ENCODE measurements at places on chromosomes 16 and 17.

DNA sequence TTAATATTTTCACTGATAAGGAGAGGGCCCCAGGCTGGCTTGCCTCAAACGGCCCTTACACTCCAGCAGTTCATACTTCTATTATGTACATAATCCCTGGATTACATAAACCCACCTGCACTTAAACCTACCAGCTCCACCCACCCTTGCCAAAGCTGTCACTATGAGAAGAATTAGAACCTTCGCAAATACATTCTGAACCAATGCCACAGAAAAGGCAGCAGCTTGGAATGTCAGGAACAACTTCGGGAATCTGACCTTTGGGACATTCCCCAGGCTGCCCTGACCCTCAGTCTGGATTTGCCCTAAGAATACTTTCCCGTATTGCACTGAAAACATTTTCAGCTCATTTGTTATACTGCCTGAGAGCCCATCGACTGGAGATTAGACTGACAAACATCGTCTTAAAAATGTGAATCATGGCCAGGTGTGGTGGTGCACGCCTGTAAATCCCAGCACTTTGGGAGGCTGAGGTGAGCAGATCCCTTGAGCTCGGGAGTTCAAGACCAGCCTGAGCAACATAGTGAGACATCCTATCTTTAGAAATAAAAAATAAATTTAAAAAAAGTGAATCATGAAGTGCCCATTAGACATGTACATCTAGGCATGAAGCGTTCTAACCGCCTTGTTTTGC lies 21.0 kb upstream of the SEC14L1 start:
- no peak for DNase-seq

- no peak for DNase-seq
Measured at GRCh38 chr16:17460890-17461289, 9.9 kb downstream of the XYLT1 start.

GRCh38 chr17:1829216-1829591 lies 498 bp downstream of the SMYD4 start:
- DNase-seq, result no peak

DNA sequence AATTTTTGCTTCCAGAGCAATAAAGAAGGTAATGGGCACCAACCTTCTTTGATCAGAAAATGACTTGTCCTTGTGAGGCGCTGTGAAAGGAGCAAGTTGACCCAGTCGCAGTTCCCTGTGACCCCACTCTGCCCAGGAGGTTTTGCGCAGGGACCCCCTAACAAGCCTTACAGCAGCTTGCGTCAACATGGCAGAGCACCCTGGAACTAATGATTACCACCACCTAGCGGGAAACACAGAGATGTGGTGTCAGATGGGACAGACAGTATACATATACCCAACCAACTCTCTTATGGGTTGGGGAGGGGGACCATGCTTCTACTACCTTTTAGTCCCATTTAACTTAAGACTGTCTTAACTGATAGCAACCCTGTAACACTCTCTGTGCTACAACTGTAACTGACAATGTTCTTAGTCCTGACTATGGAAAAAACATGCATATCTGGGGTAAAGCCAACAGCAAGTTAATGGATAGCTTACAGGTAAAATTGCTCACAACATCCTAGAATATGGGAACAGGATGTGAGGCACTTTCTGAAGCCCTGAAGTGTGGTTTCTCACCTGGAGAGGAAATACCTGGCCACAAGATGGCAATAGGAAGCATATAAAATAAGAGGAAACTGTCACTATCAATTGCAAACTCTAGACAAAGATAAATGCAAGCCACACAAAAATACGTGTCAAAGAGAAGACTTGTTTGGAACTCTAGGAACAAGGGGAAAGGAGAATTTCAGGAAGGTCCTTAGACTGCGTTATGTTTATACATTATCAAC lies 3.0 kb downstream of the KARS1 start:
- no peak for DNase-seq

DNA sequence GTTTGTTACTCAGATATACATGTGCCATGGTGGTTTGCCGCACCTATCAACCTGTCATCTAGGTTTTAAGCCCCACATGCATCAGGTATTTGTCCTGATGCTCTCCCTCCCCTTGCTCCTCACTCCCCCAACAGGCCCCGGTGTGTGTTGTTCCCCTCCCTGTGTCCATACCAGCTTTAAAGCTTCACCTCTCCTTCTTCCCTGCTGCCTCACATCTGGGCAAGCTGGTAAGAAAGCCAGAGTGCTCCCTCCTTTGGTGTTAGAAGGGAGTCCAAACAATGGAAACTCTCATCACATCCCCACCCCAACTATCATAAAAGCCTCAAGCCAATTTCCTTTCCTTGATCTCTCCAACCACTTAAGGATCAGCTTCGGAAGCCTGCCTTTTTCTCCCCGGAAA lies 1115.6 kb upstream of the GOT2 start:
- no peak for DNase-seq

DNA sequence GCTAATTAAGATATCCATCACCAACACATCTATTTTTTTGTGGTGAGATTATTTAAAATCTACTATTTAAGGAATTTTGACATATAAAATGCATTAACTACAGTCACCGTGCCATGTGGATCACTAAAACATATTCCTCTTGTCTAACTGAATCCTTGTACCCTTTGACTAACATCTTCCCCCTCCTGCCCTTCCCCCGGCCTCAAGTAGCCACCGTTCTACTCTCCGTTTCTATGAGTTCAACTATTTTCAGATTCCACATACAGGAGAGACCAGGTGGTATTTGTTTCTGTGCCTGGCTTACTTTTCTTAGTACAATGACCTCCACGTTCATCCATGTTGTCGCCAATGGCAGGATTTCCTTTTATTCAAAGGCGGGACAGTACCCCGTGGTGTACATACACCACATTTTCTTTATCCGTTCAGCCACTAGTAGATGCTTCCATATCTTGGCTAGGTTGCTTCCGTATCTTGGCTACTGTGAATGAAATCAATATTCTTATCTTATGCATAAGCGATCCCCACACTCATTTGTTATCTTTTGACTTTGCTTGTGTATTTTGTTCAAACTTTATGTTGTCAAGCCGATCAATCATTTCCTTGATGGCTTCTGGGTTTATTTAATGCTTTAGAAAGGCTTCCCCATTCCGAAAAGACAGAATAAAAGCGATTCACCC lies 134.7 kb downstream of the KCNJ12 start:
- DNase-seq, result no peak

GRCh38 chr16:85395207-85395912 lies 217.8 kb upstream of the GSE1 start:
- DNase-seq, result peak; percentile 40

DNA sequence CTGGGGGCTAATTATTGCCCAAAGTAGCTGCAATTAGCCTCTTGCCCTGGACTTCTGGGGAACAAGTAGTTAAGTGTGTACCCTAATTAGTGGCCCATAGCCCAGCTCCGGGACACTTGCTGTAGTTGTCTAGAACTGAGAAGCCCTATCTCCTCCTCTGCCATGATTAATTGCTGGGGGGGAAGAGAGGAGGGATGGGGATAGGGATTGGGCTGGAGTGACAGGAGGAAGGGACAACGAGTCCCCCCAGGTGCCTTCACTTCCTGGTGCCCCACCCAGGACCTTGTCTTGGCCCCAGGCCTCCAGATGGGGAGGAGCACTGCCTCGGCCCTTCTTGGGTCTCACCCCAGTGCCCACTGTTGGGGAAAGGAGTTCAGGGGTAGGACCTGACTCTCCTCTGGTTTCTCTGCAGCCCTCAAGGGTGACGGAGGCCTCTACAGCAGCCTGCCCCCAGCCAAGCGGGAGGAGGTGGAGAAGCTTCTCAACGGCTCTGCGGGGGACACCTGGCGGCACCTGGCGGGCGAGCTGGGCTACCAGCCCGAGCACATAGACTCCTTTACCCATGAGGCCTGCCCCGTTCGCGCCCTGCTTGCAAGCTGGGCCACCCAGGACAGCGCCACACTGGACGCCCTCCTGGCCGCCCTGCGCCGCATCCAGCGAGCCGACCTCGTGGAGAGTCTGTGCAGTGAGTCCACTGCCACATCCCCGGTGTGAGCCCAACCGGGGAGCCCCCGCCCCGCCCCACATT lies 17.4 kb downstream of the NGFR start:
- DNase-seq, result no peak

DNA sequence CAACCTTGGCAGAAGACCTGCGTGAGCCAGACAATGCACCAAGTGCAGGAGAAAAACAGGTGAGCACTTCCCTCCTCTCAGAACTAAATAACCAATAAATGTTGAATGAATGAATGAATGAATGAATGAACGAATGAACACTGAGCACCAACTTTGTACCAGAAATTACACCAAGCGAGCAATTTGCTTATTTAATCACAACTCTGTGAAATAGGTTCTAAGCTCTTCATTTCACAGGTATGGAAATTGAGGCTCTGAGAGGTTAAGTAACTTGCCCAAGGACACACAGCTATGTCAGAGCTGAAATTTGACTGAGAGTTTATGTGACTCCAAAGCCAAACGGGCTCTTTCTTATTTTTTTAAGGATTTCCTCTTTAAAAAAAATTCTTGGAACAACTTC lies 38.0 kb downstream of the TMEM132E start:
- no peak for DNase-seq

DNA sequence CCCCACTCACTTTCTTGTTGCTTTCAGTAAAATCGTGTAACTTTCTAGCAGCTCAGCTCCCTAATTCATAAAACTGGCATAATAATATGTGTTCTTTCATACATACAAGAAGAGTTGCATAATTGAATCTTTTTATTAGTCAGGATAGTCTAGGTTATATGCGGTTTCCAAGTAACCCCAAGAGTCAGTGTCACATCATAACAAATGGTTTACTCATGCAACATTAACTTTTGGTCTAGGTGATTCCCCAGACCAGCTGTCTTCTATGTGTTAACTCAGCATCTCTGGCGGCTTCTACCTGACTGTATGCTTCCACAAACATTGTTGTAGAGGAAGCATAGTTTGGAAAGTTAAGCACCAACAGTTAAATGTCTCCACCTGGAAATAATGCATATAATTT lies 1000.4 kb downstream of the CDH11 start:
- DNase-seq, result no peak

DNA sequence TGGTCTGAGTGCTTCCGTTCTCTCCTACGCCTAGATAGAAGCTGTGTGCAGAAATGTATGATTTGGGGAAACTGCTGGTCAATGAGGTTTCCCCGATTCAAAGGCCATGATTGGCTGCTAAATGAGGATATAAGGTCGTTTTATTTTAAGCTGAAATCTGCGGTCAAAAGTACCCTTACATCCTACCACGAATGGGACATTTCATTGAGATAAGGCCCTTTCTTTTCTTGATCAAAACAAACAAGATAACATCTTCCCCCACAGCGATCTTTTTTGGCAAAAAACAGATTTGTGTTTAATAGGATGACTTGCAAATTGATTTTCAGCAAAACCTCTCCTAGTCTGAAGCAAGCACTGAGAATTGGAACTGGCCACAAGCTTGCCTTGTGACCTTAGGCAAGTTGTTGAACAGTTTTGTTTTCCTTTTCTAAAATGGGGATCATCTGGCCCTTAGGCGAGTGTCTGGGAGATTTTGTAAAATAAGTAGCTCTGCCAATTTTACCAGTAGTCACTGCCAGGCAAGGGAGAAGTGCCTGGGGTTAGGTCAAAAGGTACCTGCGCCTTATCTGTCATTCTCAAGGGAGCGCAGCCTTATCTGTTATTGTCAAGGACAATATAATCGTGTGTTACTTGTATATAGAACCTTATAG lies 635 bp downstream of the SCPEP1 start:
- peak; percentile 53 for DNase-seq

GRCh38 chr17:35460354-35460851 lies 11.8 kb upstream of the SLFN13 start:
- peak; percentile 87 for DNase-seq

- no peak for DNase-seq
Measured at GRCh38 chr16:8867932-8868415, 832 bp downstream of the CARHSP1 start.

DNA sequence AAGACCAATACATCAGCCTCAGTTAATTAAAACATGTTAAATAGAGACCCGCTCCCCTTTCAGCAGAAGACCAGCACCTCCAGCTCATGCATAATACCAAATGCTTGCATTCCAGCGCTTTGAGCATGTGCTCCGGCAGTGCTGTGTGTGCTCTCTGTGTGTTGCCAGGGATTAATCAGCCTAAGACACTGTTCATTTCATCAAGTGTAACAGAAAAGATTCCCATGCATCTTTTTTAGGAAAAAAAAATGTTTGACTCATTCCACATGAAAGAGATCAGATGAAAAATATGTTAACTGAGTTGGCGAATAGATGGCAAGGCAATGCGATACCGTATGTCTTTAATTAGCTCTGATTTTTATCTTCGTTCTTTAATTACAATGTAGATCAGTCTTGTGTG lies 187.6 kb downstream of the RPTOR start:
- DNase-seq, result no peak

GRCh38 chr16:18784917-18785623 lies 5.1 kb downstream of the RPS15A start:
- DNase-seq, result no peak

- DNase-seq, result no peak
Measured at GRCh38 chr16:66266436-66267291, 99.8 kb upstream of the CDH5 start.

DNA sequence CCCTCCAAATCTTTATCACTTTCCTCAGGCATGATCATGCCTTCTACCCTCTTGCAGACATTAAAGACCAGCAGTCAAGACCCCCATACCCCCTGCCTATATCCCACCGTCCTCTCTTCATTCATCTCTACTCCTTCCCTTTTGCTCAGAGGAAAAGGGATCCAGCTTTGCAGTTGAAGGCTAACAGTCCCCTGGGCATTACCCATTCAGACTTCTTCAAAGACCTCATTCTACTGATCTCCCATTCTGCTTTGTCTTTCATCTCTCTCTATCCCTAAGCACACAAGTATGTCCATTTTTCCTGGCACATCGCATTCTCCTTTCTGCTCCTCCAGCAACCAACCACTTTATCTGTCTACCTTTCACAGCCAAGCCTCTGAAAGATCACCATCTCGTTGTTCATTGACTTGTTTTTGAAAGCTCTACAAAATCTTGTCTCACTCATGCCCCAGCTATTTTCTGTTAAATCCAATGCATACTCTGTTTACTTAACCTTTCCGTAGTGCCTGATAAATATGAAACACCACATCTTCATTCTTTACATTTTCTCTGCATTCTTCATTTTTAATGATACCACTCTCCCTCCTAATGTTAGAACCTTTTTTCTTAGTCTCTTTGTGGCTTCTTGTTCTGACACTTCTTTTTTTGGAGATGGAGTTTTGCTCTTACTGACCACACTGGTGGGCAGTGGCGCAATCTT lies 14.1 kb upstream of the LCMT1 start:
- no peak for DNase-seq

- DNase-seq, result no peak
Measured at GRCh38 chr17:4329838-4330237, 36.6 kb downstream of the UBE2G1 start.

- no peak for DNase-seq
Measured at GRCh38 chr17:41664587-41665565, 23.8 kb upstream of the EIF1 start.
